CD4-positive, alpha-beta T cell (primary cell): ENCODE measurements at places on chromosomes 3 and 15.

- DNase-seq = no peak
Observed at GRCh38 chr3:128584412-128585020, 66.1 kb downstream of the RPN1 start.

DNA sequence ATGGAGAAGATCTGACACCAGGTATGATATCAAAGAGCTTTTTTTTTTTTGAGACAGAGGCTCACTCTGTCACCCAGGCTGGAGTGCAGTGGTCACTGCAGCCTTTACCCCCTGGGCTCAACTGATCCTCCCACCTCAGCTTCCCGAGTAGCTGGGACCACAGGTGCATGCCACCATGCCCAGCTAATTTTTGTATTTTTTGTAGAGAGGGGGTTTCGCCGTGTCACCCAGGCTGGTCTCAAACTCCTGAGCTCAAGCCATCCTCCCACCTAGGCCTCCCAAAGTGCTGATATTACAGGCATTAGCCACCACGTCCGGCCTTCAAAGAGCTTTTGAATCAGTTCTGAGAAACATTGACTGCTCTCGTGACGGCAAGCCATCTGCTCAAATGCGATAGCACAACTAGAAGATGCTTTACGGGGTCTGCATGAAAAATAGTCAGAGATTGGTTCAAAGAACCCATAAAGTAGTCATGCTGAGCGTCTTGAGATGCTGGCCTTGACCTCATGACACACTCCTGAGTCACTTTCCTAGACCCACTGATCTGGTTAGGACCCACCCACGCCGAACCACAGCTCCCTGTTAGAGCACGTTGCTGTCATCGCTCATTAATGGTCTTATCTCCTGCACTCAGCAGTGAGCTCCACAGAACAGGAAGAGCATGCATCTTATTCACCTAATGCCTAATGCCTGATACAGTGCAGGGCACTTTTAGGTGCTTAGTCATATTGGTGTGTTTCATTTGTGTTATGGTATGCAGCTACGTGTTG lies 57.0 kb upstream of the NR2F2 start:
- DNase-seq = no peak

- no peak for DNase-seq
Observed at GRCh38 chr3:175989161-175989560, 1130.0 kb downstream of the NAALADL2 start.

- no peak for DNase-seq
Observed at GRCh38 chr3:123843668-123844067, 40.5 kb downstream of the MYLK start.

GRCh38 chr3:7504886-7505775 lies 644.2 kb downstream of the GRM7 start:
- DNase-seq = no peak

DNA sequence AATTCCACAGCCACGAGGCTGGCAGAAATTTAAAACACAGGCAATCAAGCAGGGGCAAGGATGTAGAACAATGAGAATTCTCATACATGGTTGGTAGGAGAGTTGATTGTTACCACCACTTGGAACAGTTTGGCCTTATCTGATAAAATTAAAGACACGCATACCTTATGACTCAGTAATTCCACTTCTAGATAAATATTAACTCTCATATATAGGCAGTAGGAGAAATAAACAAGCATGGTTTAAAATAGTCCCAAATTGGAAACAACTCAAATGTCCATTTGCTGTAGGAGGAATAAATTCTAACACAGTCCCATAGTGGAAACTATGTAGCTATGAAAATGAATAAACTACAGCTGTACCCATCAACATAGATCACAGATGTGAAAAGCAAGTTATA lies 42.3 kb upstream of the USP3 start:
- no peak for DNase-seq

DNA sequence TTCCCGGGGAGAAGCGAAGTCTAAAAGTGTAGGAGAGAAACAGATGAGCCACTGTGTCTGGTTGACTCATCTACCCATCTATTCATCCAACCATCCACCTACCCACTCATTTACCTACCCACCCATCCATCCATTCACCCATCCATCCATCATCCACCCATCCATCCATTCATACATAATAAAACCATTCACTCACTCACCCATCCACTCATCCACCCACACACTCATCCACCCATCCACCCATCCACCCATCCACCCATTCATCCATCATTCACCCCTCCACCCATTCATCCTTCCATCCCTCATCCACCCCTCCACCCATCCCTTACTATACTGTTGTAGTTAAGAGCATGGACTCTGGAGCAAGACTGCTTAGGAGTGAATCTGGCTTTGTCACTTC lies 136.4 kb upstream of the ATP2B2 start:
- DNase-seq = no peak

GRCh38 chr3:166362698-166363097 lies 525.5 kb upstream of the BCHE start:
- no peak for DNase-seq

GRCh38 chr3:99648101-99648500 lies 9.7 kb downstream of the COL8A1 start:
- no peak for DNase-seq

GRCh38 chr15:49406352-49407118 lies 16.5 kb upstream of the FGF7 start:
- no peak for DNase-seq

- DNase-seq = no peak
Observed at GRCh38 chr3:72810659-72811434, 37.4 kb downstream of the SHQ1 start.

- no peak for DNase-seq
Observed at GRCh38 chr15:91779960-91780359, 73.5 kb upstream of the SLCO3A1 start.

GRCh38 chr3:154684021-154684420 lies 254.0 kb upstream of the GPR149 start:
- no peak for DNase-seq

- DNase-seq = no peak
Observed at GRCh38 chr3:192010490-192010889, 549.5 kb downstream of the PYDC2 start.
